ENCODE measurements at places on chromosomes 4 and X. TPM values are rescaled to one million over a fixed set of nuclear protein-coding genes. Genes with fewer than 3 reads are reported as not detected.

The PPM1K gene
- 81.4 TPM for total RNA-seq

The UBE2D3 gene
- 376 TPM for total RNA-seq

DNA sequence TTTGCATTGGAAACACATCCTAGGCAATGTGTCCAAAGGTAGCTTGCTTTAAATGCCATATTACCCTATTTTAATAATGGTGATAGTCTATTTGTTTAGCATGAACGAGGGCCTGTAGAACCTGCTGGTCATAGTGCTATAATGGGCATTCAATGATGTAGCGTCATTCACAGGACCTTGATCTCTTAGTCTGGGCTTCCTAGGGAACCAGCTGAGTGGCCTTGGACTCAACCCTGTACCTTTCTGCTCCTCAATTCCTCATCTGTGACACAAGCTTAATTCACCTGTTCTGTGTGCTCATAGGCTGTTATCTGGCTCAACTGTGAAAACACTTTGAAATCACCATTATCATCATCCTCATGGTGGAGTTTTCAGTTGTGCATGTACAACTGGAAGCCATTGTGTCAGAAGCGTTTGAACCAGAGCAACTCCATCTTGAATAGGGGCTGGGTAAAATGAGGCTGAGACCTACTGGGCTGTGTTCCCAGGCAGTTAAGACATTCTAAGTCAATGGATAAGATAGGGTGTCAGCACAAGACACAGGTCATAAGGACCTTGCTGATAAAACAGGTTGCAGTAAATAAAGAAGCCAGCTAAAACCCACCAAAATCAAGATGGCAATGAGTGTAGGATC is 346.8 kb upstream of the KLF3 start:
- no peak for DNase-seq
- peaks cover 27% of the 10 kb centered on the region for H3K4me1 ChIP-seq
- H3K27ac ChIP-seq: no peak overlapping the region
- no peaks in the 10 kb centered on the region for H3K27me3 ChIP-seq
- H3K36me3 ChIP-seq: peaks cover 4% of the 10 kb centered on the region

DNA sequence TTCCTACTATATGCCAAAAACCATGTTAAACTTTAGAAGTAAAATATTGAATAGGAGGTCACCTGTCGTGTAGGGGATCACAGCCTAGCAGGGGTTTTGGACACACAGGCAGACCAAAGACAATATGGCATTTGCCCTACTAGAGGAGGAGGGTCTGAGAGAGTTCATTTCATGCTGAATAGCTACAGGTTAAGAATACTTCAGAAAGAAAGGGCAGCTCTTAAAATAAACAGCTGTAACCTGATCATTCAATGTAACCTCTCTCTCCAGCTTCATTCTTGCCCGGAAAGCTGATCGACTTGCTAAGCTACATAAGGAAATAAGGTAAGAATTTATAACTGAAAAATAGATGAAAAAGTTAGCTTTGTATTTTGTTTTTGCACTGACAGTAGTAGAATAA is 79.9 kb downstream of the MAOA start:
- no peaks in the 10 kb centered on the region for H3K27me3 ChIP-seq
- no peak for DNase-seq
